Anterior cingulate cortex (tissue), 58 donors: ENCODE measurements at places on chromosomes 6 and 20.

DNA sequence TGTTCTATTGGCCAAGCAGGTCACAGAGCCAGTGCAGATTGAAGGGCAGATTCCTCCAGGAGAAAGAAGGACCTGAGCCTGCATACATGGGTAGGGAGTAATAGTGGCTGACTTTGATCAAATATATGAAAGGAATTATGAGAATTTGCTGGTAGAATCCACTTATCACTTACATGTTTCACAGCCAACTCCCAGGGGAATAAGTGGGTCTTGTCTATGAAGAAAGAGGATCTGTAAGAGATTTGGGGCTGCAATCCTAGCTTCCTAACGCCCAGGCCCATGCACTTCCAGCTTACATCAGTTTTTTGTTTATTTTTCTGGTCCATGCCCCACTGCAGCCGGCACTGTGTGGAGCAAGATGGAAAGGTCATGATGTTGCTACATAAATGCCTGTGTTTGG, 107.9 kb upstream of the SYNDIG1 start:
- DNase-seq = no peak

GRCh38 chr6:119210596-119210995, 132.1 kb upstream of the FAM184A start:
- DNase-seq = no peak

DNA sequence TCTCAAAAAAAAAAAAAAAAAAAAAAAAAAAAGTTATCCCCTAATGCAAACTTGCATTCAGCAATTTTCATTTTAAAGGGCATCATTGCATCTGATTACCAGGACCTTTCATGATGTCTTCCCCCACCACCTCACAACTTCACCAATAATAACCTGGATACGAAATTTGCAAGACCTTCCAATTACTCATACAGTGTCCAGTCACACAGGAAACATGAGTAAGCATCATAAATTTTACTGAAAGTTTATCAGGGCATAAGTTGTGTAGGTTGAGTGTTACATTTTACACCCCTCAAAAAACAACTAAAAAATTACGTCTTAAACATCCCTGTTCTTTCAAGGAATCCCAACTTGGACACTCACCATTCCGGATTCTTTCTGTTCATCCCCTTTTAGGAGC, 79.1 kb upstream of the ANKEF1 start:
- DNase-seq = no peak

DNA sequence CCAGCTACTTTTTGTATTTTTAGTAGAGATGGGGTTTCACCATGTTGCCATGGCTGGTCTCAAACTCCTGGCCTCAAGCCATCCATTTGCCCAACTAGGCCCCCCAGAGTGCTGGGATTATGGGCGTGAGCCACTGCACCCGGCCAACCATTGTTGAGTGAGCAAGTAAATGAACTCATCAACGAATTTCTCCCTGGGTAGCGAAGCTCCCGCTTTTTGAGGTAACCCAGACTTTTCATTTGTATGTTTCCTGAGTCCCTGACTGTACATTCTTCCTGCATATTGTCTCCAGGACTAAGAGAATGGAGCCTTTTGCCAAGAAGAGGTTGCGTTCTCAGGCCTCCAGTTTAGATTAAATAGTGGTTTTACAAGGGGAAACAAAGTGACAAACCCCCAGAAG, 36.4 kb downstream of the RIPOR3 start:
- DNase-seq = no peak

DNA sequence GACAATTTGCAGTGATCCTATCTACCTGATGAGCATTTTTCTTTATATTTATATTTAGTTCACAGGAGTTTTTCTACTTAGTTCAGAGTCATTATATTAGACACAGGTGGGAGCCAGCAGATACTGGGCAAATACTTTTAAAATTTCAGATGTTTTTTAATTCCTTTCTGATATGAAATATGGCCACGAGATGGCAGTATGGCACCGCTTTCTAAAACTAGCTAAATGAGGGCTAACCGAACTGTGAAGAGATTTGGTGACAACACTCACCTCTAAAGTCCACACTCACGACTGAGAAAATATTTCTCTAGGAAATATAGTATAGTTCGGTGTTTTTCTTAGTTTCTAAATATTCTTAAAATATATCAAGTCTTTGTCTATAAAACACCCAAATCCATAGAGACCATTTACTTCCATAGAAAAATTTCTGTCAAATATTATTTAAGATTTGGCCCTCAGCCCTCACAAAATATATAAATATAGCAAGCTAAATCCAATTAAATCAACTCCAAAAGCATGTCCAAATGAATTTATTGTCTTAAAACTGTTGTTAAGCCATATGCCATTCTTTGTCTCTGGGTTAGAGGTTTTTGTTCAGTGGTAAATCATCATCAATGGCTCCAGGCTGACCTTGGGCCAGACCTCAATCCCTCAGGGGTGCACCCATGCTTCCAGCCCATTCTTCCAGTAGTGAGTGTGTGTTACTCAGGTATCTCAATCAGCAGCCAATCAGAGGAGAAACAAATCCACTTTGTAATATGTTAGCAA, 63.6 kb downstream of the HUS1B start:
- no peak for DNase-seq
